ENCODE measurements at places on chromosomes 5 and 9. TPM values are rescaled to one million over a fixed set of nuclear protein-coding genes. Genes with fewer than 3 reads are reported as not detected.
A peak's percentile ranks its signal among the peaks of the same experiment; 100 is the strongest.

The SERINC5 gene
- 1.4 TPM for total RNA-seq

The RAB3C gene
- 0.73 TPM for total RNA-seq

The GPR151 gene
- not detected for total RNA-seq

The STK32A gene
- 1.2 TPM for total RNA-seq

The PGM5 gene
- 44.0 TPM for total RNA-seq

The BAAT gene
- total RNA-seq, result 1.3 TPM

The KIF4B gene
- total RNA-seq, result not detected

The LOX gene
- total RNA-seq, result 2.0 TPM

DNA sequence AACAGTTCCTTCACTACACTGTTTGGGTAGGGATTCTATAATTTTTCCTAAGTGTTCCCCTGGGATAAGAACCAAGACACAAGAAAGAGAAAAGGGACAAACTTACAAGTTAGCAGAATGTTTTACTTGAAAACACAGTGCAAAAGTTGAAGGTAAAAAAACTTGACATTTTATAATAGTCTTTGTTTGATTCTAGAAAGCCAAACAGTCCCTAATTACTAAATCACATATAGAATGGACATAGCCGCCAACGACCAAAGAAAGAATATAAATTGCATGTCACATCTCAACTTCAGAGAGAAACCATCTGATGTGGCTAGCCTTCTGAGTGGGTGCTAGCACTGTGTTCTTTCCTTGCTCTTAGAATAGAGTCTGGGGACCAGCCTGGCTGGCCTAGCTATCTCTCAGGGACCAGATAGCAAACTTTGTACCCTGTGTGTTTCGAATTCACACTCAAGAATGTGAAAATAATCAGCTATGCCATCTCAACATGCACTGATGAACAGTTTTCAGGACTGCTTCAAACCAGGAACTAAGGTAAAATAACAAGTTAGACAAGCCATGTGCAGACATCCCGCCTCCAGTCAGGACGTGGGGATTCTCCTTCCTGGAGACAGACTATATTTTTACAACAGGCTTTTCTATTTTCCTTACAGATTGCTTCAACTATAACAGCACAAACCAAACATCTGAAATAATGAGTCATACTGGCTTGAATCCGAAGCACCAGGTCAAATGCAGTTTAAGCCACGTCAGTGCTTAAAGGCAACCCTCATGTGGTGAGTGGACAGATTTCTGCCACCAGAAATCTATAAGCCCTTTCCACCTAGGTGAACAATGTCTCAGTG, 53.7 kb downstream of the LHFPL2 start:
- DNase-seq, result peak; percentile 27

DNA sequence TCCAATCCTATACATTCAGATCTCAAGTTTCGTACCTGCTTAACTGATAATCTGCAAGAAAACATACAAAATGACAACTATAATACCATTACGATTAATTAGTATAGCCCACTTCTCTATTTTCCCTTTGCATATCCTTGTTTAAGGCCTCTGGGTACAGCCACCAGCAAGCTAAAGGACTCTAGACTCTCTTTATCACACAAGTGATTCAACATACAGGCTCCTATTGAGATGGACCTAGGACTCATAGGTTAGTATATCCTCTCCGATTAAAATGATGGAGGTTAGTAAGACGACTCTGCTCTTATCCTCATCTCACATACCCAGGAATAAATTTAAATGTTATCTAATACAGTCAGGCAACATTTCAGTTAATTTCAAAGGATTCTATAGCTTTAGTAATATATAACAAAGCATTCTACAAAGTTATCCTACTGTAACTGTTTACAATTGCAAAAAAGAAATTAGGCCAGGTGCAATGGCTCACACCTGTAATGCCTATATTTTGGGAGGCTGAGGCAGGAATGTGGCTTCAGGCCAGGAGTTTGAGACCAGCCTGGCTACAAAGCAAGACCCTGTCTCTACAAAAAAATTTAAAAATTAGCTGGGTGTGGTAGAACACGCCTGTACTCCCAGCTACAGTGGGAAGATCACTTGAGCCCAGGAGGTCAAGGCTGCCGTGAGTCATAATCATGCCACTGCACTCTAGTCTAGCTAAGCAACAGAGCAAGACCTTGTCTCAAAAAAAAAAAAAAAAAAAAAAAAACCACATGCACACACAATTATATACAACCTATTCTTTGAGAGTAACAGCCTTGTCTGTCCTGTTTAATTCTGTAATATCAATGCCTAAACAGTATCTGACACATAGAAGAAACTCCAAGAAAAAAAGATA, 15.4 kb downstream of the HAUS6 start:
- DNase-seq, result no peak

DNA sequence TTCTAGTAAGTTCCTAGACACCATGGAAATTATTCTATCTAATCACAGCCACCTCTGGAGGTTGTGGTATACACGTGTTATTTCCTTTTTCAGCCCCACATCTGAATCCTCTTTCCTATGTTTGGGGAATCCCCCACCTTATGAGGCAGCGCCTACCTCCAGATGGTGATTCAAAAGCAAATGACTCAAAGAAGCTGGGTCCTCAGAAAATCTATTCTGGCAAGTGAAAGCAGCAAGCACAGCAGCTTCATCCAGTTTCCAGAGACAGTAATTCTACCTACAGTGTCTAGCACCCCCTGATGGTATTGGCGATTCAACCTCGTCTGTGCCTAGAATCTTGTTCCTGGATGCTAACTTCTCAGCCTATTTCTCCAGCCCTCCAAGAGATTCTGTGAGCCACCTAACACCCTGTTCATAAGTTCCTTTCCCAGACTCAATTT, 43.0 kb downstream of the STRBP start:
- no peak for DNase-seq

DNA sequence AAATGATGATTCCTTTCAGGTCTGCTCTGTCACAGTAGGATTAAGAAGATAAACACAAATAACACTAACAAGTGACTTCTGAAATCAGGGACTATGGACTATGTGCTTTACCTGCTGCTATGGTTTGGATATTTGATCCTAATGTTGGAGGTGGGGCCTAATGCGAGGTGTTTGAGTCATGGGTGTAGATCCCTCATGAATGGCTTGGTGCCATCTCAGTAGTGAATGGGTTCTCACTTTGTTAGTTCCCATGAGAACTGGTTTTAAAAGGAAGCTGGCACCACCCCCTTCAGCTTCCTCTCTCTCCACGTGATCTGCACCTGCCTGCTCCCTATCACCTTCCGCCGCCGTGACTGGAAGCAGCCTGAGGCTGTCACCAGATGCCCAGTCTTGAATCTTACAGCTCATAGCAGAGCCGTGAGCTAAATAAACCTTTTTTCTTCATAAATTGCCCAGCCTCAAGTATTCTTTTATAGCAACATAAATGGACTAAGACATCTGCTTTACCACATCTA, 3.3 kb downstream of the PPIC start:
- DNase-seq, result no peak

- DNase-seq, result peak; percentile 64
Observed at GRCh38 chr9:98021306-98022040, 35.1 kb upstream of the NANS start.

GRCh38 chr5:76386360-76386759, 16.7 kb upstream of the IQGAP2 start:
- no peak for DNase-seq

DNA sequence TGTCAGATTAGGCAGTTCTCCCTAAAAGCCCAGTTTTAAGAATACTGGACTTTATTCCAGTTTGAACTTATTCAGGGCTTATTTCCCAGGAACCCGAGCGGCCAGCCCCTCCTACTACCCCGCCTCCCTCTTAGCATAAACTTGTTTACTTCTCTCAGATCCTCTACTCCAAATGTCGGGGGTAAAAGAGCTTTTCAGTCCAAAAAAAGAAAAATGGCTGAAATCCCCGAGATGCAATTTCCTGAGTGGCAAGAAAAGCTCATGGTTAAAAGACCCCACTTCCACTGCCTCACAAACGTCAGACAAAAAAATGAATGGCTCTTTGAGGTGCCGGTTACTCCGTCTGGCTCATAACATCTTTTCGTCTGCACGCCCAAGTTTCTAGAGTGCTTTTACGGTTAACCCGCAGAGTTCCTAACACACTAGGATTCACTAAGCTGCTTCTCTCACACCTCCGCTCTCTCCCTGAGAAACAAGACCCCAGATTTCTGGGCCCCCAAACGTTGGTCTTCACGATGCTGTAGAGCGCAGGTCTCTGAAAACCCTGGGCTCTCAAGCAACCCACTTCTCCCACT, 402 bp downstream of the BRD8 start:
- no peak for DNase-seq

DNA sequence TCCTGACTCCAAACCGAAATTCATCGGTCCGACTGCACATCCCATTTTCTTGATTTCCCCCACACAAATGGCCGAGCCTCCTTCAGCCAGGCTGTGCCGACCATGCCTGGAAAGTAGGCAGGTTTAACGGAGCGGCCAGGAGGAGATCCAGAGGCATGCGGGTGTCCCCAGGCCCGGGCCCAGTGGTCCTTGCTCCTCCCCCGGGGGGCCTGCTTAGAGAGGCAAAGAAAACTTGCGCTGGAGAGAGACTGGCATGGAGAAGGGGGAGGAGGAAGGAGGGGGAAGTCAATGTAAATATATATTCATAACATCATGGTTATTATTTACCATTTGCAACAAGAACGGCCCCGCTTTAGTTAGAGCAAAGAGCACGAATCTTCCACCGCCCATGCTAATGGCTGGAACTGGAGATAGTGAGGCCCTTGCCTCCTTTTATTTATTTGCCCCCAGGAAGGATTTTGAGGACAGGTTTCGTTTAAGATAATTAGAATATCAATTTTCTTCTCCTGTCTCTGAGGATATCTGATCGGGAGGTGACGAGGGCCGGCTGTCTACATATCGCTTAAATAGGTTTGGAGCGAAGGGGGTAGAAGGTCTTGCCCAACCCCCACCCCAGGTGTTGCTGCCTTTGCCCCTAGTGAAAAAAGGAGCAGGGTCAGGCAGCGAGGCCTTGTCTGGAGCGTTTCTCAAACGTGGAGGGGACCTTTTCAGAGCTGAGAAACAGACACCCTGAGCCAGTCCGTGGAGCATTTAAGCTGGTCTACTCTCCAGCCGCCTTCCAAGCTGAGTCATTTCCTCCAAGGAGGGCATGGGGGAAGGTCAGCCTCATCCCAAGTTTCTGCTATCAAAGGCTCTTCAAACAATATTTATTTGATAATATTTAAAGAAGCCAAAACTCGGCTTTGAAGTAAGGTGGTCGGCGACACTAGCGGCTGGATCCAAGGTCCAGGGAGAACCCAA, 2.5 kb downstream of the BARHL1 start:
- no peak for DNase-seq

DNA sequence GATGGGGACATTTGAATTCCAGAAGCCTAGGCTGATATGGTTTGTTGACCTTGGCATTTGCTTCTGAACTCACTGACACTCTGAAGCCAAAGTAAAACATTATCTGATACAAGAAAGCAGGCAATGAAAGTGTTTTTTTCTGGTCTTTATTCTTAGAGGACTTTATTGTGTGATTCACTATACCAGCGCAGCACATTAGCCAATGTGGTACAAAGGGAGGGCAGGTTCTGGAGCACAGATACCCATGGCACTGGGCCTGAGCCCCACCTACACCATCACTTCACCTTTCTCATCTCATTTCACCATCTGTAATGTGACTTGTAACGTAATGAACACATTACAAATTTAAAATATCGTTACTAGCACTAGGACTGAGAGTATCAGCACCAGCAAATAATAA, 89.7 kb upstream of the ZNF366 start:
- DNase-seq, result no peak

DNA sequence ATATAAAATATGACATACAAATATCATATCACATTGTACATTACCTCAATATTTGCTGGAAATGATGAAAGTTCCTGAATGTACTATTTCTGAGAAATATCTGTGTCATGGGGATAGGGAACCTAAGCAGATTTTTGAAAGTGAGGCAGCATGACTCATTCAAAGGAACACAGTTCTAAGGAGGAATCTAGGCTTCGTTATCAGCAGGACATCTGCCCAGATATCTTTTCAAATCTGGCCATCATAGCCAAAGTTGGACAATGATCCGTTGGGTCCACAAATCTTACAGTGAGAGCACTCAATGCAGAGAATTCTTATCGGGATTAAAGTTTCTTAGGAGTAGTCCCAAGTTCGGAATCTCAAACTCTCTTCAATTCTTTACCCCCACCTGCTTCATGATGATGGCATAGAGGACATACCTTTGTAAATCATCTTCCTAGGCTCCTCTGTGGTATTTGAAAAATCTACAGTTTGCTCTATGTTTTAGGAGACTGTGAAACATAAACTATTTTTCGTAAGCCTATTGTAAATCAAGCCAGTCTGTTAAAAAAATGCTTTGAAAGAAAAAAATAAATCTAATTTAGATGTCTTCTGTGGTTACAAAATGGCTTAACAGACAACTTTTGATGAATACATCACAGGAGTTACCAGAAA, 29.4 kb upstream of the ALDH1A1 start:
- DNase-seq, result no peak

DNA sequence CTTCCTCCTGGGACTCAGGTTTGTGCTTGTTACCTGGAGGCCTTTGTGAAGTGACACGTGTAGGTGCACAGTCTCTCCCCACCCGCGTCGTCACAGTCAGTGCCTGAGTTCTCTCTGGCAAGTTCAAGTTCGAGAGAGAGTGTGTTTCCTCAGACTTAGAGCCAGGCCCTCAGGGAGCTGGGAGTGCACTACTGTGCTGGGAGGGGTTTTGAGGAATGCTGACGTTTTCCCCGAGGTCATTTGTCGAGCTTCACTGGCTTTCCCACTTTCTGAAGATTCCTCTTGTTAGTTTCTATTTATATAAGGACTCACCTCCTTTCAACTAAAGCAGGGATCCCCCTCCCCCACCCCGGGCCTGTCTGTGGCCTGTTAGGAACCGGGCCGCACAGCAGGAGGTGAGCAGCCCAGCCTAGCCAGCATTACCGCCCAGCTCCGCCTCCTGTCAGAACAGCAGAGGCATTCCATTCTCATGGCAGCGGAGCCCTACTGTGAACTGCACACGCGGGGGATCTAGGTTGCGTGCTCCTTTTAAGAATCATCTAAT, 209.2 kb downstream of the DIRAS2 start:
- no peak for DNase-seq
